ENCODE measurements at places on chromosomes 7 and 10. TPM values are rescaled to one million over a fixed set of nuclear protein-coding genes. Genes with fewer than 3 reads are reported as not detected.

DNA sequence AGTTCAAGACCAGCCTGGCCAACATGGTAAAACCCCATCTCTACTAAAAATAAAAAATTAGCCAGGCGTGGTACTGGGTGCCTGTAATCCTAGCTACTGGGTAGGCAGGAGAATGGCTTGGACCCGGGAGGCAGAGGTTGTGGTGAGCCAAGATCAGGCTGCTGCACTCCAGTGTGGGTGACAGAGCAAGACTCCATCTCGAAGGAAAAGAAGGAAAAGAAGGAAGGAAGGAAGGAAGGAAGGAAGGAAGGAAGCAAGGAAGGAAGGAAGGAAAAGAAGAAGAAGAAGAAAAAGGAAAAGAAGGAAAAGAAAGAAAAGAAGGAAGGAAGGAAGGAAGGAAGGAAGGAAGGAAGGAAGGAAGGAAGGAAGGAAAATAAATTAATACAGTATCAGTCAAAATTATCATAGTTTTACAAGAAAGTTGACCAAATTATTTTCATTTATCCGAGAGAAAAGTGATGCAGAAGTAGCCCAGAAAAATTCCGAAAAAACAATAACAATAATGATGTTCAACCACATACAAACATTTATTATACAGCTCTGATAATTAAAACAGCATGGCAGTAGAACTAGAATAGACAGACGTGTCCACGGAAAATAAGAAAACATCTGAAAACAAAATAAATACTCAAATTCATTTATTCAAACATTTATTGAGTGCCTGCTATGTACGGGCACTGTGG is 292.4 kb upstream of the MKLN1 start:
- DNase-seq = no peak

GRCh38 chr7:52154382-52154781 is 837.8 kb upstream of the COBL start:
- no peak for DNase-seq

DNA sequence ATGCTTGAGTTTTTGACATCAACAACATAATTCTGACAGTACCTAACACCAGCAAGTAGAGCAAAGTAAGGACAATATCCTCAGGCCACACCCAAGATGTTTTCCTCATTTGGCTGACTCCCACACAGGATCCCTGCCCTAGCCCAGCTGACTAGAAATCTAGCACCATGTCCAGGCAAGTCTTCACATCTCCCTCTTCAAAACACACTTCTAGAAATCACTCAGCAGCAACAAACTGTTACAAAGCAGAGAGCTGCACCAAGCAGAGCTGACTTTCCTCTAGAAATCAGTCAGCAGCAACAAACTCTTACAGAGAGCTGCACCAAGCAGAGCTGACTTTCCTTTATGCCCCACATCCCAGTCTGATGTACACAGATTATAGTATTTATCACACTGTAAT is 7.7 kb downstream of the TMEM168 start:
- no peak for DNase-seq

GRCh38 chr10:72097448-72098300 is 9.3 kb upstream of the SPOCK2 start:
- no peak for DNase-seq

DNA sequence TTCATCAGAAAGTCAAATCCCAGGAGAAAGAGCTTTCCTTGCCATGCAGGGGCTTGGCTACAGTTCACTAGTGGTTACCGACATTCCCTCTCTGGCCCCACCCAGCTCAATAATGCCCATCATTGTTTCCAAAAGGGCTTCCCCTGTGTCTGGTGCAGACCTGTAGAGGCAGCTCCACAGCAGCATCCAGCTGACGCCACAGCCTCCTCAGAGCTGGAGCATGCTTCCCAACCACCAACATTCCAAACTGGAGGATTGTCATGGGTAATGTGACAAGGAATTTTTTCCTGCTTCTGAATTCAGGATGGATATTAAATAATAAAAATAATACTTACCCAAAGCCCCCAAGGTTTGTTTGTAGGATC is 77.4 kb downstream of the ZNF365 start:
- no peak for DNase-seq

DNA sequence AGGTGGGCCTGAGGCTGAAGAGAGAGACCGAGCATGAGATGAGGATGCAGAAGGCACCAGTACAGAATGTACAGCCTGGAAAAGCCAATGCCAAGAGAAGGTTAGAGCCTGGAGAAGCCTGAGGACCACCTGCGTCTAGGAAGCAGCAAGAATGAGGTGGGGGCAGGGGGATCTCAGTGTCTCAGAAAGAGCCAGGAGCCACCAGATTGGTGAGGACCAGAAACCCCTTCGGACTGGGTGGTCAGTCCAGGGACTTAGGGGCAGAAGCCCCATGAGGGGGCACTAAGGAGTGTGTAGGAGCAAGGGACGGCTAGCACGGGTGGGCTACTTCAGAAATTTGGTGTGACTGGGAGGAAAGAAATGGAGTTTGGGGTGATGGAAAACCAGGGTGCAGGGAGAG is 205.9 kb upstream of the RNF32 start:
- DNase-seq = no peak

DNA sequence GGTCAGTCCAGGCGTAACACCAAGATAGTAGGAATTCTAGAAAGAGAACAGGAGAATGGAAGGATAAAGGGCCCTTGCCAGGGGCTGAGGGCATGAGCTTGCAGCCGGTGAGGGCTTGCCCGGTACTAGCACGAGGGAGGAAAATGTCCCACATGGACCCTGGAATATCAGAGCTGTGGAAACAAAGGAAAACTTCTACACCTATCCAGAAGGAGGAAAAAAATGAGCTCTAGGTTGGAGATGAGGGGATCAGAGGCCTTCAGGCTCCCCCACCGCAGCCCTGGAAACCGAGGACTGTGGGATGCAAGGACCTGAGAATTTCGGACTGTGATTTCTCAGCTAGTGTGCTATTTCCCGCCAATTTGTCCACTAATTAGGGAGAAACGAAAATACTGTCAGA is 22.1 kb downstream of the RAMP3 start:
- DNase-seq = no peak

DNA sequence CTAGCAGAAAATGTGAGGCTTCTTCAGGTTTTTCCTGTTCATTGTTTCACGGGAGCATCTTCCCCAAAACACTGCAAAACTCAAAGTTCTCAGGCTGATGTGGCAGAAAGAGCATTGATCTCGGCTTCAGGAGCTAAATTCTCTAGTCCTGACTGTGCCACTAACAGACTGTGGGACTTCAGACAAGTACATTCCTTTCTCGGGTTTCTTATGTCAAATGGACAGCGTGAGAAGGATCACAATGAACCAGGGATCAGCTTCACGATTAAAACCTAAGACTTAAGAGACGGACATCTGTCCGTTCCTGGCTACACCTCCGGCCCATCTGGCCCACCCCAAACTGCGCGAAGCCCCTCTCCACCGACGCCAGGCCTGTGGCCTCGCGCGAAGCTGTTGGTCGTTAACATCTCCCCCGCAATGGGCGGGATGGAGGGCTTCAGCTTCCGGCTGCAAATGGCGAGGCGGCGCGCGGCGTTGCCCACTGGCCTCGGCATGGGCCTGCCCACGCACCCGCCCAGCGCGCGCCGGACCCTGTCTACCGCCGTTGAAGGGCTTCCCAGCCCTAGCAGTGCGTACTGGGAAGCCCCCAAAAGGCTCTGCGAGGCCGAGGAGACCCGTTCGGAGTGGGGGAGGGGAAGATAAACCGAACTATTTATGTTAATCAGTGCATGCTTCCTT is 549 bp upstream of the DDX50 start:
- peak; percentile 80 for DNase-seq

DNA sequence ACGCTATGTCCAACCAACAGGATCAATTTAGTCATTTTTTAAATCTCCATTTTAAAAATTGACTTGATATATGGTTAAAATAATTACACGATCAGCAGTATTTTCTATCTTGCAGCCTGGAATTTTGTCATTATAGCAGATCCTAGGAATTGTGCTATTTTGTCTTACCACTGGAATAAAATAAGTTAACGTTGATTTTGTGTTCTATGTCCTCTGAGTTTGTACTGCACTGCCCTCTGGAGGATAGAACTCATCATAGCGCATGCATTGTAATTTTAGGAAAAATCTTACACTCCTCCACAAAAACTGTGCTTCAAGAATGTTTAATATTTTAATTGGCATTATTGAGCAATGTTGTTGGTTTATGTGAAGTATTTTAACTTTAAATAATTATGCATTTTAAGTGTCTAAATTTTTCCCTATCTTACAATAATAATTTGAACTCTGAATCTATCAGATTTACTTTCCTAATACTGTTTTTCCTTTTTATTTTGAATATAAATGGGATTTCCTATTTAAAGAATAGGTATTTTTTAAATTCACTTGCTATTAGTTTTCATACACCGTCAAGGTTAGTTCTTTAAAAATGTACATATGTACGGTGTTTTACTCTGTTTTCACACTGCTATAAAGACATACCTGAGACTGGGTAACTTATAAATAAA is 220.1 kb downstream of the PPP1R3A start:
- no peak for DNase-seq

GRCh38 chr10:113894581-113894980 is 40.1 kb downstream of the NHLRC2 start:
- no peak for DNase-seq

GRCh38 chr7:17434841-17435692 is 136.6 kb downstream of the AHR start:
- no peak for DNase-seq

The BCCIP gene
- total RNA-seq = 31.4 TPM

The CPXM2 gene
- total RNA-seq = 11.6 TPM

The CCL24 gene
- 21.7 TPM for total RNA-seq

The UTF1 gene
- total RNA-seq = not detected
